ENCODE measurements at places on chromosomes 4 and X.

GRCh38 chr4:8688041-8688907, 95.7 kb downstream of the CPZ start:
- DNase-seq, result peak; percentile 11

GRCh38 chr4:145618210-145618931, 814 bp upstream of the MMAA start:
- DNase-seq, result peak; percentile 51

DNA sequence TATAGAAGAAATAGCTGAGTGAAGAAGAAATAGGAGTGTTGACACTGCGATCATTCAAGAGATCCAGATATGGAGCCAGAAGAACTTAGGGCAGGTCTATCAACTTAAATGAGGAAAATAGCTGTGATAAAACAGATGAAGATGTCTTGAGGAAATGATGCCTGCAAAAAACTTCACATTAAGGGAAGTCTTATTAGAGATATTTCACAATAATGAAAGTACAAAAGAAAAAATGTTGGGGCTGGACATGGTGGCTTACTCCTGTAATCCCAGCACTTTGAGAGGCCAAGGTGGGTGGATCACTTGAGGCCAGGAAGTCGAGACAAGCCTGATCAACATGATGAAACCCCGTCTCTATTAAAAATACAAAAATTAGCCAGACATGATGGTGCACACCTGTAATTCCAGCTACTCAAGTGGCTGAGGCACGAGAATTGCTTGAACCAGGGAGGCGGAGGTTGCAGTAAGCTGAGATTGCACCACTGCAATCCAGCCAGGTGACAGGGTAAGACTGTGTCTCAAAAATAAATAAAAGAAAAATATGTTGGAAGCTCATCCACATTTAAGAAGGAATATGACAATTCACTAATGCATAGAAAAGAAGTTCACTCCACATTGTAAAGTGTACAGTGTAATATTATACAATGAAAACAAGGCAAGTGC, 56.3 kb downstream of the PKD2 start:
- DNase-seq, result no peak

DNA sequence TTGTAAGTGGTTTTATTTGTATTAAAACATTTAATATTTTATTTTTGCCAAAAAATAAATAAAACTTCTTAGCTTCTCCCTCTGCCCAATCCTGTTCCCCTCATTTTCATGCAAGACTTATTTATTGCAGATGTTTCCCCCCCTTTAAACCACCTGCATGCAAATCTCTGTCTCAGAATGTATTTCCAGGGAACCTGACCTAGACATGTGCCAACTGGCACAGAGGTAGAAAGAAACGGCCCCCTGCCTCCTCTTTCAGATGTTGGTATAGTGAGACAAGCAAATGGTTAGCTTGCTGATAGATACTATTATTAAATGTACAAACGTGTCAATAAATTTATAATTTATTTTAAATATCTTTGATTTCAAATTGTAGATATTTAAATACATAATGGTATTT, 47.1 kb downstream of the KLF3 start:
- DNase-seq, result no peak

DNA sequence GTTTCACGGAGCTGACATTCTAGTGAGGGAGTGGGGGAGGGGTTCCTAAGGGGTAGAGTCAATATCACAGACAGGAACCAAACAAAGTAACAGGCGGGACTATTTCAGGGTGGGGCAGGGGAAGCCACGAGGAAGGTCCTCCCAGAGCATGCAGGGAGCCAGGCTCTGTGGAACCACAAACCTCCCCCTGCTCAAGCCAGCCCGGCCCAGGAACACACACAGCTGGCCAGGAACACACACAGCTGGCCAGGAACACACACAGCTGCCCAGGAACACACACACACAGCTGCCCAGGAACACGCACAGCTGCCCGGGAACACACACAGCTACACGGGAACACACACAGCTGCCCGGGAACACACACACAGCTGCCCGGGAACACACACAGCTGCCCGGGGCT, 24.8 kb downstream of the EVC2 start:
- no peak for DNase-seq

- no peak for DNase-seq
Measured at GRCh38 chr4:83964996-83965541, 429.2 kb downstream of the GPAT3 start.

DNA sequence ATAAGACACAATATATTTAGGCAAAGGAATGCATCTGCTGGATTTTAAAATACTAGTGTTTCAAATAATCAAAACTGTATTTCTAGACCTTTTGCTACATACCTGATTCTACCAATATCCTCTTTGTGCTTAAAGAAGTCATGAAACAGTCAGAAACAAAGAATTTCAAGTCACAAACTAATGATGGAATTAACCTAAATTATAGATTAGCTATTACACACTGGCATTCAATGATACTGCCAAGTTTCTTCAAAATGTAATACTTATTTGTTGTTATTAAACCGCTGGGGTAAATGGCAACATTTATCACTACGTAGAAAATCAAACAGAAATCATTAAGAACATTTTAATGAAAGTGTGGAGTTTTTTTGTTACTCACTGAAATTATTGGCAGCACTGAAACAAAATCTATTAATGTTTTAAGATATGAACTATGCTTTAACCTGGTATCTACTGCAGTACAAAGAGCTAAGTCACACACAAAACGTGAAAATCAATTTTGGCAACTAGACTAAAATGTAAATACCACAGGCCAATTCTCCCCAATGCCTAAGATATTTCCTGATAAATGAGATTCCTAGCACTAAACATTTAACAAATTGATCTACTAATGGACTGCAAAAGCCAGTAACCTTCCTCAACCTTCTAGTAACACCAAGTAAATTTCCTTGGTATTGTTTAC, 19.4 kb downstream of the PDGFC start:
- no peak for DNase-seq

DNA sequence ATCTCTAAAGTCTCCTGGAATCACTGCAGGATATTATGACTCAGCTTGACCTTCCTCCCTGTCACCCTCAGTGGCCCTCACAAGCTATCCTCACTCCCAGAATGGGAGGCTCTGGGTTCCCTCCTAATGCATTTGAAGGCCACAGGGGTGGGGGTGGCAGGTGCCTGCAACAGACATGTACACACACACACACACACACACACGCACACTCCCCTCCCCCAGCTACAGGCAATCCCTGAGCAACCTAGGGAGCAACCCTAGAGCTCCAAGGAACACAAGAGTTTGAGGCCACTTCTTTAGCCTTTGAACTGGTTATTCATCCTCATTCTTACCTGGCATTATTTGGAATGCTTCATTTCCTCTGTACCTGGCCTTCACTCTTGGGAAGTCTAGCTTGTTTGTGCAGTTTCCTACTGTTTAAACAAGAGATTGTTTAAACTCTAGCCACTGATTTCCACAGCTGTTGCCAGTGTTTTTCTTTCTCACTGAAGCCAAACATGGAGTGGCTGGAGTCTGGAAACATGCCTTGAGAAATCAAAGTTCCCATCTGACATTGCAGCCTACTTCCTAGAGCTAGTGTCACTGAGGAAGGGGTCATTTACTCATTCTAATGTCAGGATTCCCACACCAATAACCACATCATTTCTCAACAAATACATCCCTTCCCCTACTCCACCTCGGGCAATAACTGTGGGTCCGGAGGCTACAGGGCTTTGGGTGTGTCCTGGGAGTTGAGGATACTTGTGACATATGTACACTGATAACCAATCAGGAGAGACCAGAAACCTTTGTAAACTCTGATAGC, 37.7 kb downstream of the MAOA start:
- DNase-seq, result peak; percentile 26

GRCh38 chr4:69039071-69039470, 57.2 kb upstream of the UGT2B7 start:
- no peak for DNase-seq

GRCh38 chrX:103776546-103776945, at the start of gene PLP1:
TSS of gene PLP1 (plus strand) at chrX:103776840. CDS start at chrX:103776996, 156 bp downstream.
- DNase-seq, result no peak

DNA sequence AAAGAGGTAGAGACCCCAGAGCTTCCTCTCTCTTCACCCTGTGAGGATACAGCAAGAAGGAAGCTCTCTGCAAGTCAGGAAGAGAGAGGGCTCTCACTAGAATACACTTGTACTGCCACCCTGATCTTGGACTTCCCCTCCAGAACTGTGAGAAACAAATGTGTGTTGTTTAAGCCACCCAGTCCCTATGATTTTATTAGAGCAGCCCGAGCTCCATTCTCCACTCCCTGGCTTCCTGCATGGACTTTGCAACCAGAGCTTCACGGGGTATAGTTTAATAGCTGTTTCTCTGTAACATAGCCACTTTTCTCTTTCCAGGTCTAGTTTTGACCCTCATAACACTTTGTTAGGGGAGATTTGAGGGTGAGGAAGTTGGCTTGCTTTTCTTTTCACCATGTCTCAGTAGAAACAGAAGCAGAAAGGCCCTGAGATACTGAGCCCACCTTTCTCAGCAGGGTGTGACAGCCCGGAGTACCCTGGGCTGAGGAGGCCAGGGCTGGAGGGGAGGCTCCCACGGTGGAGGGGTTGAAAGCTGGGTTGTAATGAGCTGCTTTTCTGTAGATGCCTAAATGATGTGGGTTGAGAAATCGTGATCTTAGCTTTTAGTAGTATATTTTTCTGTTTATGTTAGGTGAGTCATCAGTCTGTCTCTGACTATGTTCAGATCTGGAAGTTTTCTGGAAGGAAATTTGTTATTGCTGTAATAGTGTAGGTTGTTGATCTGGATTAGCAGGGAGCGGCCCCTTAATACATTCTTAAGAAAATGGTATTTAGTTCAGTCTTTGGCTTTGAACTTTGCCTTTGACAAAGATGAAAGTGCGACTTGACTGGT, 118.6 kb downstream of the PTTG2 start:
- DNase-seq, result no peak

GRCh38 chr4:79823148-79823763, 249.8 kb downstream of the ANTXR2 start:
- no peak for DNase-seq

DNA sequence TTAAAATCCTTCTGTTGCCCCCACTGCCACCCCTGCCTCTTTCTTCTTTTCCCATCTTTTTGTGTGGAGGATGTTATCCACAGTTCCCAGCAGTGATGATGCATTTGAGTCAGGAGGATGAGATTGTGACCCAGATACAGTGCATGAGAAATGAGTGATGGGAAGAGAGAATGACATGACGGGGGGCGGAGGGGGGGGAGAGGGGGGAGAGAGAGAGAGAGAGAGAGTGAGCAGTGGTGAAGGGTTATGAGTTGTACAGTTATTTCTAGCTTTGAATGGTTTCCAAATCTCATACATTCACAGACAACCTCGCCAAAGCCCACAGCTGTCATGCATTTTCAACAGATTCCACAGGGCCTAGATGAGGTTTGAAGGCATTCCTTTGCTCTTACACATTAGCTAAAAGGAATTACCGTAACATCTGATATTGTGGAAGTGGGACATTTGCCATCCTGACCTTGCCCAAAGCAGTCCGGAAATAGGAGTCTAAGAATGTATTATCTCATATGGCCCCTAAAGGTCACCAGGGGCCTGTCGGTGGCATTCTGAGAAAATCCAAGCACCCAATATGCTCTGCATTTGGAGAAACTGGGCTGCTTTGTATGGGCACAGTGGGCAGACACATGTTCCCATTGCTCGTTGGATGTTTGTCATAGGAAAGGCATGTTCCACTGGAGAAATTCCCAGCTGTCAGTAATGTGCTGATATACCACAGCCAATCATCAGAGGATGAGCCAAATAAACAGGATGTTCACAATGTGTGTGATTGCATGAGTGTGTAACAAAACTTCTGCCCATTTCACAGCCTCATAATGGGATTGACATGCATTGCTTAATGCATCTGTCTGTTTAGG, 435.8 kb downstream of the SPRY1 start:
- no peak for DNase-seq

- DNase-seq, result no peak
Measured at GRCh38 chr4:141389649-141390048, 169.0 kb downstream of the ZNF330 start.

GRCh38 chrX:47612418-47612817, 7.2 kb downstream of the SYN1 start:
- DNase-seq, result no peak

DNA sequence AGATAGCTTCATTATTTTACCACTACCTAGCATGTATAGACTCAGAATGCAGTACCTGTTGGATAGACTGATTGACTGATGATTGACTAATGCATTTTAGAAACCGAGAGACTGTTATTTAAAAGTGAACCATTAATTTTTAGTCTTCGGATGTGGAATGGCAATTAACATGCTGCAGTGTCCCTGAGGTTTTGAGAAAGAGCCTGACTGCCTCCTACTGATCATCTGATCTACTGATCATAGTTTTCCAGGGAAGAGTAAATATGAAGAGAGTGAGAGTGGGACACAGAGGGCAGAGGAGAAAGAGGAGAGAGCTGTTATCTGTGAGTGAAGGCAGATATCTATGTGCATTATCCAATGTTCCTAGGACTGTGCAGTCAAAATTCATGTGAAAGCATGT, 764.7 kb downstream of the TRIML1 start:
- DNase-seq, result no peak

DNA sequence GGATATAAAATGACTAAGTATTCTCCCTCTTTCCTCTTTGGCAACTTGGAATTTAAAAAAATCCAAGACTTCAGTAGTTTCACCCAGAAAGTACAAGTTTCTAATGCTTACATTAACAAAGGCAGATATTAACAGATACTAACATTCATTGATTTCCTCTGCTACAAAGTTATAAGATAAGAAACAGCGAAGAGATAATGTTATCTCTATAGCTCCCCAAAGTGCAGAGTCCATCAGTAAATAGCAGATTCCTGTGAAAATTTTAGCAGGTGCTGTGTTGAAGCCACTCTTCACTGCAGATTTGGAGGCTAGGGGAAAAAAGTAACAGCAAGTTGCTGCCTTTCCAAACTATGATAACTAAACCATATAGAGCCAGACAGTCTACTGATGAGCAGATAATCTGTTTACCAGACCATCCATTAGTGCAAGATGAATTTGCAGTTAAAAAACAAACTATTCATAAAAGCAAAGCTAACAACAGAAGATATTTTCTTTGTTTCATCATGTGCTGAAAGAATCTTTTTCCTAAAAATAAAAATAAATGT, 3.3 kb upstream of the CAMK2D start:
- DNase-seq, result no peak

DNA sequence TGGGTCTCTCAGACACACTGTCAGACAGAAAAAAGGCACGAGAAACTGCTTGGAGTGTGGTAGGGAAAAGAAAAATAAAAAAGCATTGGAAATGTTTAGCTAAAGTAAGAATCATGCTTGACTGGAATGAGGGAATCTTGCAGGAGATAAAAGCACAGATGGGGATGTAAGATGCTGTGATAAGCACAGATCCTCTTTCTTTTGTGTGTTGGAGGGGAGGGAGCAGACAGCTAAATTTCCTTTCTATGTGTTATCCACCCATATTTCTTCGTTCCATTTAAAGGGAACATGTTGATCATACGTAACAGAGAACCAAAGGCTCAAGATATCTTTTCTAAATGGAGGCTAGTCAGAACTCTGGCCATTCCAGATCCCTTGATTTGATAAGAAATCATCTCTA, 614.0 kb upstream of the LCORL start:
- no peak for DNase-seq

- DNase-seq, result no peak
Measured at GRCh38 chrX:5857232-5857631, 371.4 kb downstream of the NLGN4X start.

- DNase-seq, result peak; percentile 63
Measured at GRCh38 chr4:67288964-67289363, 256.3 kb downstream of the CENPC start.

GRCh38 chrX:8867406-8867805, 66.2 kb upstream of the FAM9A start:
- DNase-seq, result no peak
